ENCODE measurements at places on chromosomes 2 and 18.

- no peak for DNase-seq
These were observed 122.0 kb downstream of the SPTBN1 start for GRCh38 chr2:54577944-54578647.

- no peak for DNase-seq
These were observed 56.4 kb downstream of the TTC32 start for GRCh38 chr2:19845323-19845920.

DNA sequence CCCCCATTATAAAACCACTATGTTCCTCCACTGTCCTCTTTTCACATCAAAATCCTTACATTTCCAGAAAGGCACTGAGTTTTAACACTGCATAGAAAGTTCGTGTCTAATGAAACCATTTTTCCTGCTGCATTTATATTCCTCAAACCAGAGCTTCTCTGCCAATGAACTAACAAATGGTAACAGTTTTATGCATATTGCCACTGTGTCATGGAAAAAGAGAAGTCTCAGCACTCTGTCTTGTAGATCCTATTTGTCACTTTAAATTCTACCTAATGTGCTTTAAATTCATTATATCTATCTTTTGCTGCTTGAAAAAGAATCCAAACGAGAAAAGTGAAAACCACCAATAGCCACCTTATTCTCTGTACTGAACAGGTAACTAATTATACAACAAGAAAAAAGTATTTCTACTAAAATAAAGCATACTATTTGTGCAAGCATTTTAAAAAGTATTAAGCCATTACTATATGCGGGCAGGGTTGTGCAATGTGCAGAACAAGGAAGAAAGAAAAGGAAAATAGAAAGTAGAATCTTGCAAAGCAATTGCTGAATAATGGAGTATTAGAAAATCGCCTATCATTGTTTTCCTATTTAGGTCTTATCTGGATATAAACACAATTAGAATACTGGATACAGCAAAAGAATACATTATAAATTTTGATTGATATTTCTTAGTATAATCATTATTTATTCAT, 328.9 kb downstream of the ZEB2 start:
- no peak for DNase-seq

GRCh38 chr2:176999301-176999700, 213.3 kb upstream of the HNRNPA3 start:
- DNase-seq, result no peak

DNA sequence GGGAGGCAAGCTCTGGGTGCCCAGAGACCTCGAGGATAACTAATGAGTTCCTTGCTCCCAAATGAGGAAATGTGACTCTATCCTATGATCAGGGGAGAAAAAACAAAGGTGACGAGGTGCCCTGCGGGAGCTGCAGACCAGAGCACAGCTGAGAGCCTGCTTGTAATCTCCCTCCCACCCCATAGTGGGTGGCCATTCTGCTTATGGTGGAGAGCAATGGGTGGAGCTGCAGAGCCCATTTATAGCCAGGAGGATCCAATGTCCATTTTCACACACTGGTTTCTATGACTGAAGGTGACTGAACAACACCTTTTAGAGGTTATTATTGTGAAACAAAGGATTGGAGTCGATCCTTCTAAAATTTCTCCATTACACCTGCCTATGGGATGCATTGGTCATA, 153.3 kb downstream of the COL6A3 start:
- no peak for DNase-seq

DNA sequence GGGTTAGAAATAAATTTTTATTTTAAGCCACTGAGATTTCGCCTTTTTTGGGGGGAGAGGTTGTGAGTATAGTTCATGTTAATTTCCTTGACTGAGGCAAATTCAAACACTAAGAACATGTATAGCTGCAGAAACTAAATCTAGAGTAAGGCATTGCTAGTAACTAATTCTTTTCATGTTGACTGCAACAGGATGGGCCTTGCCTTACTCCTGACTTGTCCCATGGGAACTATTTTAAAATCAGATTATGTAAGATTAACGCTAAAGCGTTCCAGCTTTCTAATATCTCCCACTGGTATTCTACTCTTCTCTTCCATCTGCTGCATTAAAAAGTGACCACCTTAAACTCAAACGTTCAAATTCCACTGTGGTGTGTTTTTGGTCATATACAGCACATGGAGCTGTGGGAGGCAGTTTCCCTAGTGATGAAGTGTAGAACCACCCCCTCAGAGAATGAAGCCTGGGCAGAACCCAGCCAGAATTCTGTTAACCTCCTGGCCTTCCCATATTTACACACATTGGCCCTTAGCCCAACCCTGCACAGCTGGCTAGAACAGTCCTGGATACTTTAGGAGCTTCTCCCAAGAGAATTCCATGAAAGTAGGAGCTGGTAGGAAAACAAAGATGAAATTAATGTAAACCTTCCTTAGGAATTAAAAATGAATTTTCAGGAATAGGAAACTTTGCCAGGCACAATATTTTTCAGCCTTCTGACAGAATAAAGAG, 687.8 kb downstream of the SLC4A3 start:
- DNase-seq, result no peak

DNA sequence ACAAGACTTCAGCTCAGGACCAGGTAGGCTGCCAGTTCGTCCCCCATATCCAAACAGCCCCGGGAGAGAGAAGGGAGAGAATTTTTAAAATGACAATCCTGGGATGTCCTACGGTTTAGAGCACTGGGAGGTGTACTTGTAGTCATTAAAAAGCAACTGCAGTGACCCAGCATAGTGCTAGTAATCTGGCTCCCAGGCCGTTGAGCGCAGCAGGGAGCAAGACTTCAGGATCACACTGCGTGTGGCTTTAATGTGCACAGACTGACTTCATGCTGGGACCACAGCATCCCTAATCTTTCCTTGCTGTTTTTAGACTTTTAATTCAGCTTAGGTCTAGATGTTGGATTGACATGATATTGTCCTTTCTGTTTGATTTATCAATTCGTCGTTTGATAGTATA, 219.3 kb upstream of the FOSL2 start:
- no peak for DNase-seq

DNA sequence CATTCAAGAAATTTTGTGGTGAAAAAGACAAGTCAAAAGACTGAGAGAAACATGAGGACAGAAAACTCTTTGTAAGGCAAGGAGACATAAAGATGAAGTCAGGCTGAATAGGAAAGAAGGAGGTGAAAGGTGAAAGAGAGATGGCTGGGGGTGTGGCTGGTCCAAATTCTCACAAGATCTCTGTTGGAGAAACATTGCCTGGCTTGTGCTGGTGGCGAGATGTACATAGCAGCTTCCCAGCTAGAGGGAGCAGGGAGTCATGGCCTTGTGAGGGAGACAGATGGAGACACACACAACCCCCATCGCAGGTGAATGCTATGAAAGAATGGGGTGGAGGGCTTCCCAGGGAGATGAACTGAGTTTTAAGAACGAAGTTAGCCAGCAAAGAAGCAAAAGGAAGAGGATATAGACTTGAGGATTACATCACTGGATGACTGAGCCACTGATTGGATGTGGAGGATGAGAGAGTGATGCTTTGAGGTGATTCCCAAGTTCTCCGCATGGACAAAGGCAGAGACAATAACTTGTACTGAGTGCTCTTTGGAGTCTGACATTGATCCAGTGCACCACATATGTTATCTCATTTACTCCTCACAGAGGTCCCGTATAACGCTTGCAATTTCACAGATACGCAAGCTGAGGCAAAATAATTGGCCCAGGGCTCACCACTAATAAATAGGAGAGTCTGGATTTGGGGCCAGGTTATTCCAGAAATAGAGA, 3.7 kb upstream of the EMX1 start:
- DNase-seq, result no peak

All from esophagus squamous epithelium (tissue), 5 donors.